ENCODE measurements at places on chromosomes 1 and 21. TPM values are rescaled to one million over a fixed set of nuclear protein-coding genes. Genes with fewer than 3 reads are reported as not detected.

DNA sequence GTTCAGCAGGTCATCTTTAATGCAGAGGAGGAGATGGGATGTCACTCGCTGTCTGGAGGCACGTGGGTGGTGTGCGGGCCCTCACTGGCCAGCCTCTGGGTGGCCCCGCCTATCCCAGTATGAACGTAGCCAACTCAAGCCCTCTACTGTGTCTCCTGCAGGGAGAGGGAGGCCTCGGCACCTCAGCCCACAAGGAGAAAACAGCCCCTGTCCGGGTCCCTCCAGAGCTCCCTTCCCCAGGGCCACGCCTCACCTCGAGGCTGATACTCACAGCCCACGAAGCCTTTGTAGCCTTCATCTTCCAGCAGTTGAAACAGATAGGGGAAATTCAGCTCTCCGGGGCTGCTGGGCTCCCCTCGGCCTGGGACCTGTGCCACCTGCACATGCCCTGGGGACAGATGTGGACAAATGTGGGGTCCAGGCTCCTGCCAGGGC lies 2.6 kb downstream of the HYI start:
- no peak for DNase-seq

The RGS7 gene
- polyA plus RNA-seq, result 4.6 TPM

DNA sequence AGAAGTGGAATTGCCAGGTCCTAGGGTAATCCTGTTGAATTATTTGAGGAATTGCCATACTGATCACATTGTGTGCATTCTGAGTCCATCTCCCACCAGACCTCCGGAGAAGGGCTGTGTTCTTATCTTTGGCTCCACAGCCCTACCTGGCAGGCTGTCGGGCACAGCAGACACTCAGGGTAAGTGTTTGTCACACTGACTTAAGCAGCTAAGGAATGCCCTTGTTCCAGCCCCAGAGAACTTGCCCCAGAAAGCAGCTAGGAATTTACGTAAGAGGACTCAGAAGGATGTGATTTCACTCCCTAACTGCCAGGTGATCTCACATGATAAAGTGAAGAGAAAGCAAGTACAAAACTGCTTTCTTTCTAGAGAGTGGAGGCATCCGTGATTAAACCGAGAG lies 21.0 kb downstream of the VASH2 start:
- DNase-seq, result no peak

DNA sequence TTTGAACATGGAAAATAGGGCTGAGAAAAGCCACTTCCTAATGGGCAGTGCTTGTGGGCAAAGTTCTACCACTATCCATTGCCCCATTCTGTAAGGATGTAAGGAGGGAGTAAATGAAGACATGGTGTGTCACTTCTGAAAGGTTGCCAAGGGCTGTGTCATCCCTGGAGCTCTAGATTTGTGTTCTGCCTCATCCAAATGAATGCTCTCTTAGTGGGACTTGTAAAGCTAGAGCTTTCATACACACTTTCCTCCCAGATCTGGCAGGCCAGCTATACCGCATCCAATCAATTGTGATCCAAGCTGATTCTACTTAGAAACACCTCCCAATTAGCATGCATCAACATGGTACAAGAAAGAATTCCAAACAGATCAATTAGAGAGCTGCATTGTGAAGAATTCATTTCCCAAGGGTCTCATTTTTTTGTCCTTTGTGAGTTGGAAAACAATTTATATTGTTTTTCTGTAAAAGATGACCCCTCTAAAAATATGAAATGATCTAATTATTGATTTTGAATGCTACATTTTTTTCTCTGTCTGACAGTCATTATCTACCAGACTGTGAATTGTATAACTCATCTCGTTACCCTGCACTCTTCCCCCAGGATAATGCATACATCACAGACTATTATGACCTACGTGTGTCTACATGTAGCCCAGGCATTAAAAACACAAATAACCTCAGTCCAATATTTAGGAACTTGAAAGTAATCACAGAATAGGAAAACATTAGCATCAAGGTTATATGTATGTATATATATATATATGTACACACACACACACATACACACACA lies 117.1 kb upstream of the DUSP10 start:
- DNase-seq, result no peak

DNA sequence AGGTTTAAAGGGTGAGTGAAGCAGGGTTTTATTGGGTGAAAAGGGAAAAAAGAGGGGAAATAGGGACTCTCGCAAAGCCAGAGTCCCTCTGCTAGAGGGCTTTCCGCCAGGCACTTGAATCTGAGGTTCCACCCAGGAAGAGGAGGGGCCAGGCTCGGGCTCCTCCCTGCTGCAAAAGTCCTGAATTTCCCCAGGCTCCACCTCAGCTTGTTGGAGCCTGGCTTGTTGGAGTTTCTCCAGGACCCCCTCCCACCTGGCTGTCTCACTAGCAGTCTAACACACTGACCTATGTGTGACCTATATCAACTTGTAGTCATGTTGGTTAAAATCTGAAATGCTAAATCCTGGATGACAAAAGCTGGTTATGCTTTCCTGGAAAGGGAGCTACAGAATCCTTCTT lies 25.5 kb downstream of the GBP2 start:
- no peak for DNase-seq
